ENCODE measurements at places on chromosomes 7 and 10.

GRCh38 chr10:110008518-110009339, 945 bp downstream of the ADD3 start:
- DNase-seq, result no peak

- DNase-seq, result no peak
These were observed 539.7 kb upstream of the KCND2 start for GRCh38 chr7:119733127-119733879.

DNA sequence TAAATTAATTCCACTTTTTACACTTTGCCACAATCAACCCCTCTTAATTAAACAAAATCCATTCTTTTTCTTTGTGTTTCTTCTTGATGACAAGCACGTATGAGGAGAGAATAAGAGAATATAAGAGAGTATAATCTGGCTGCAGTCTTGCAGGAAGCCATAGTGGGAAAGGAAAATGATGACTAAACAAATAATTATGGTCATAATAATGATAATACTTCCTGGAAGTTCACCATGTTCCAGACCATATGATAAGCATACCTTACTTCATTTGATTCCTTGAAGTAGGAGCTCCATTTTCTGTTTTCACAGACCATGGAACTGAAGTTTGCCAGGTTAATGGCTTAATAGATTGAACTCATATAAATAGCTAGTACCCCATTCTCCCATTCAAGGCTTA, 237.8 kb downstream of the SEMA3D start:
- DNase-seq, result no peak

- DNase-seq, result no peak
These were observed 715.9 kb upstream of the LRRN3 start for GRCh38 chr7:110375068-110375467.

- DNase-seq, result peak; percentile 30
These were observed 124.5 kb upstream of the RET start for GRCh38 chr10:42952349-42952748.

DNA sequence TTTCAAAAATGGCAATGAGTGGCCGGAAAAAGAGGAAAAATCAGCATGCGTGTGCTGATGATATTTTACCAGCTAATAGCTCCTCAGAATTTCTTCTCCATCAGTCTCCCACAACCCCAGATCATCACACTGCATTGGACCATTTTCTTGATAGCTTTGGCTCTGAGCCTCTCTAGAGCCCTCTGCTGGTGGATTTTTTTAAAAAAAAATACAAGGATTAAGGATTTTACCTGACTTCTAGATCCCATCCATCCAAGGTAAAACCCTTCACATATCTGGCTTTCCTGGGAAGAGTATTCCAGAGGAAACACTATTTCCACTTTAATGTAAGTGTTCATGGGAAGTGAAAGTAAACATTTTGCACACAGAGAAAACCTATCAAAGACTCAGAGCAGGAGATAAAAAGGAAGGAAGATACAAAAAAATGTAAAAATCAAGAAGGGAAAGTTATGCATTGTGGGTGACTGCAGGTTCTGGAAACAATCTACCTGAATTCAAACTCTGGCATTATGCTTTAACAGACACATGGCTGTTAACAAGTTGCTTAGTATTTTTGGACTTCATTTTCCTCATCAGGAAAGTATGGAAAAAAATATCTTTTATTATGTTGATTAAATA, 380.9 kb downstream of the LRRTM3 start:
- DNase-seq, result no peak

GRCh38 chr7:23930312-23930711, 220.3 kb downstream of the STK31 start:
- no peak for DNase-seq

DNA sequence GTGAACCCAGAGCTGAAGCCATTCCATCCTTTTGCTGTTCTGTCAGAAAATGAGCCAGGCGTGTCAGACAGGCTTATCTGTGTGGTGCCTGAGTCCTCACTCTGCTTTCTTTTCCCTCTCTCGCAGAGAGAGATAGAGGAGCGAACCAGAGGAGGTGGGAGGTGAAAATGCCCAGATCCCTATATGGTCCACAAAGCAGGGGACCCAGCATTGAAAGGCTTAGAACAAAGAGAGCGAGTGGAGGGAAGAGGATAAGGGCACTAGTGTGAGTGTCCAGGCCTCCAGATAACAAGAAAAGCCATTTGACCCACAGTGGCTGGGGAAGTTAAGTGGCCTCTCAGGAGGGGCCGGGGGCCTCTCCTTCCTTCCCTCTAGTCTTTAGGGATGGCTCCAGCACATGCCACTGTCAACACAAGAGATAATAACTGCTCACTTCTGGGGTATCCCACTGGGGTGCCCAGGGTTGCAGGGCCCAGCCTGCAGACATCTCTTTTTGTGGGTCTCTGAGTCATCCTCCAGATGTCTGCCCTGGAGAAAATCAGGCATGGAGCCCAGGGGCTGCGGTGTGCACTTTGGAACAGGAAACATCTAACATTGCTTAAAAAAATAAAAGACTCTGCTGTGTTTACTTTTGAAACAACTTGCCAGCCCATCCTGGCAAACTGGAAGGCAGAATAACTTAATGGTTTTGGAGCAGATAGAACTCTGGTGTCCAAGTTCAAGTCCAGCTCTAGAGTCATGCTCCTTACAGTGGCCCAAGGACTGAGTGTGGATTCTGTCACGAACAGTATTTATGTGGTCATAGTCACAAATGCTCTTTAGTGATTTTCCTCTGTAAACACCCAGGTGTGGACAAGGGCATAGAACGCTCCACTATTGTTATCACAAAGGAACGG, 189.5 kb downstream of the CXCL12 start:
- peak; percentile 51 for DNase-seq

- no peak for DNase-seq
These were observed 88.4 kb downstream of the POLR1F start for GRCh38 chr7:19620470-19620869.

Measured in left lung (tissue), 14 donors.